ENCODE measurements at places on chromosomes 4 and X.

DNA sequence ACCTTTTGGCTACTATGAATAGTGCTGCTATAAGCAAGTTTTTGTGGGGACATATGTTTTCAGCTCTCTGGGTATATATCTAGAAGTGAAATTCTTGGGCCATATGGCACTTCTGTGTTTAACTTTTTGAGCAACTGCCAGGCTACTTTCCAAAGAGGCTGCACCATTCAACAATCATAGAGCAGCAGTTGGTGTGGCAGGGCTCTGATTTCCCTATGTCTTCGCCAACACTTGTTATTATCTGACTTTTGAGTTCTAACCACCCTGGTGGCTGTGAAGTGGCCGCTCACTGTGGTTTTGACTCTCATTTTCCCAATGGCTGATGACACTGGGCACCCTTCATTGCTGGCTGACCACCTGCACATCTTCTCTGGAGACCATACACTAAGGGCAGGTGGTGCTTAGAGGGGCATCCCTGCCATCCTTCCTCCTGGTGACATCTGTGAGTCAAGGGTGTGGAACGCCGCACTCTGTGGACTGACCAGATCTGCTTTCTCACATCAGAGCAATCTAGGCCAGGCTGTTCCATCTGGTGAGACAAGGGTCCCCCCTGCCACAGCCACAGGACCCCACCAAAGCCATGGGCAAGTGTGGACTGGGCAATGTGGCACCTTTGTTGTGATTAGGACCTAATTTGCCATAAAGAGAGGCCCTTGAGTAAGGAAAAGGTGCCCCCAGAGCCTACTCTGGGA, 49.6 kb downstream of the ZFYVE28 start:
- no peak for DNase-seq

GRCh38 chr4:41646862-41647261, 101.7 kb downstream of the PHOX2B start:
- no peak for DNase-seq

- no peak for DNase-seq
These were observed 16.1 kb downstream of the PGAM4 start for GRCh38 chrX:77953302-77953701.

GRCh38 chr4:71288875-71289274, 49.9 kb upstream of the SLC4A4 start:
- DNase-seq, result no peak

DNA sequence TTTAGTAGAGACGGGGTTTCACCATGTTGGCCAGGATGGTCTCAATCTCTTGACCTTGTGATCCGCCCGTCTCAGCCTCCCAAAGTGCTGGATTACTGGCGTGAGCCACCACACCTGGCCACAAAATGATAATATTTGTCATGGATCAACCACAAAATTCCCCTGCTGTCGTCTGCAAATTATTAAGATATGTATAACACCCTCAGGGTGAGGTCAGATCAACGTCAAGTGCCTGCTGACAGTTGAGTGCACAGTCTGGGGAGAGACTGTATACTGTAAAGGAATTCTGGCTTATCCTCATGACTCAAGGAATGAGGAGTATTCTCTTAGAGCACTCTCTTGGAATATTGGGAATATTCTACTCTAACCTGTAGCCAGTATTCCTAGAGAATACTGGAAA, 11.2 kb downstream of the EPGN start:
- no peak for DNase-seq

DNA sequence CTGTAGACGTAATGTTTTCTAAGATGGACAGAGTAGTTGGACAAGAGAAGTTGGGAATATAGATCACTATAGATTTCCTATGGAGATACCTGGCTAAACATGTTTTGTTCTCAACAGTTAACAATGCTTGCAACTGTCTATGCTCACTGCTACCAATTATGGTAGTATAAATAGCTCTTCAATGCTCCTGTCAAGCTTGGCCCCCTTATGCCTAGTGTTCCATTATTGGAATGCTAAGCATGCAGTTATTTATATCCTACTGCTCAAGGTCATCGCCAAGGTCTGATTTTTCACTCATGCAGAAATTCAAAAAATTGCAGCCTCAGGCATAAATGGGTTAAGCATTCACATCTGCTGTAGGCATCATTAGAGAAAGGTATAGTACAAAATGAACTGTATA, 519.0 kb downstream of the IL15 start:
- no peak for DNase-seq

- no peak for DNase-seq
These were observed 681.8 kb downstream of the PCDH18 start for GRCh38 chr4:136850446-136850845.

Measured in Calu3 (cell line).